AML-193 (cell line): ENCODE measurements at places on chromosomes 1 and 21.

- no peak for DNase-seq
These were observed 1.5 kb upstream of the CD244 start for GRCh38 chr1:160864173-160864572.

- no peak for DNase-seq
These were observed 305.3 kb downstream of the PTPRU start for GRCh38 chr1:29541631-29542030.

- no peak for DNase-seq
These were observed 3.2 kb upstream of the MAP1LC3C start for GRCh38 chr1:242002072-242002471.

DNA sequence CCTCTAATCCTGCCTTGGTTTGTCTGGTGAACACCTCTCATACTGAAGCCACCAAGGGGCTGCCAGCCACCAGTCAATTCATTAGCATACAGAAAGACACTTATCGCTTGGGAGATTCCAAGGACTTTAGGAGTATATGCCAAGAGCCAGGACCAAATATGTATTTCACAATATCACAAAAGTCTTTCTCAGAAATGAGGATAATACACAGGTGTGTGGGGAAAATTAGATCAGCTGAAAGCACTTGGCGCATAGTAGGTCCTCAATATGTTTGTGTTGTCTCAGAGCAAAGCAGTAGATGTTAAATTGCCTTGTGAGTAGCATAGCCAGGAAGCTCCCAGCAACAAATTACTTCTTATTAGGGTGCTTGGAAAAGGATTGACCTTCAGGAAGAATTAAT is 34.1 kb downstream of the KIRREL1 start:
- no peak for DNase-seq

DNA sequence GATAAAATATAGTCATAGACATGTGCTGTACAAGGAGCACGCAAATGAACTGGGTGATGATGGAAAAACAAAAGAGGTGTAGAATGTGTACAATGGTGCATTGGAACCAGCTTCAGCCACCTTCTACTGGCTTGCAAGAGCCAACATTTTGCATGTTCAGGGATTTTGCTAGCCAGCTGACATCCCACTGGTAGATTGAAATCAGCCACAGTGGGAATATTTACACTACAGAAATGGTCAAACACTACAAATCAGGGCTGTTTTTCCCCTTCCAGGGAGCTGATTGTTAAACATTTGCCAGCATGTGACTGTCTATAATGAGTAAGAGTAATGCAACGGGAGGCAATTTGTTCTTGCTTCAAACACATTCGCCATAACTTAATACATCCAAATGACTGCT is 23.2 kb downstream of the PMVK start:
- DNase-seq: no peak

DNA sequence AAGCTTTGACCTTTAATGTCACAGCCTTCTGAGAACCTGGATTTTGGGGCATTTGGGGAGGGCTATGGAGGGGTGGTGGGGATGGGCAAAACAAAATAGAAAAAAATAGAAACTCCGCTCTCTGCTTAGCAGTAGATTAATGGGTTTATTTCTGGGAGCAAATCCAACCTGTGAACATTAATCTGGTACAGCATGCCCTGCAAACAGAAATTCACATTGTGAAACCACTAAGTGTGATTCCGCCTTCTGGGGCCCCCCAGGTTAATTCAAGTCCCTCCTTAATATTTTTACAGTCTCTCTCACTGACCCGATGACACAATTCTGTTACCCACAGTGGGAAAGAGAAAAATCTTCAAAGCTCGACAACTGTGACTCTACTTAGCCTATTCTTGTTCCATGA is 76.4 kb downstream of the TIAM1 start:
- DNase-seq: no peak

DNA sequence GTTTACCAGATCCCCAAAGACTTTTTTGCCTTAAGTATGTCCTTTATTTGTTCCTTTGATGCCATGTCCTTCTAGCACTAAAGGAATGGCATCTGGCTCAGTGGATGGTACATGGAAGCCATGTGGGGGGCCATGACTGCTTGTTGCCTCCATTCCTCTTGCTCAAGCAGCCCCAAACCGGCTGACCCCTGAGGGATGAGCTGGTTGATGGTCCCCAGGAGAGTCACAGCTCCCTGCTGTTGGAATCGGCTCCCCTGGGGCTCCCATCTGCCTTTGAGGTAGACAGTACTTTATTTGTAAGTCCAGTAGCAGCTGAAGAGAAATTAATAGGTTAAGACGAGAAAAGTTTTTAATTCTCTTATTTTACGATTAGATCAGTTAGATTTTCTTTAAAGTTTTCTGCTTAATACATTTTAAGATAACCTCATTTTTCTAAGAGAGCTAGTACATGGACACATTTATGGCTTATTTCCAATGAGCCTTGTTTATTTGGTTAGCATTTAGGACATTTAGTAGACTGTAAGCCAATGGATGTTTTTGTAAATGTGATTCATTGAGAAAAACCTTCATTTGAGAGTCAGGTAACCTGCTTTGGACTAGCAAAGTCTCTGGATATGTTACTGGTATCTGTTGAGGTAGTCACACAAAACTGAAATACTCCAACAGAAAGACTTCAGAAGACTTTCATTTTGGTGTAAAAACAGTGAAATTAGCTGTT is 88.2 kb downstream of the CAMTA1 start:
- DNase-seq: no peak

DNA sequence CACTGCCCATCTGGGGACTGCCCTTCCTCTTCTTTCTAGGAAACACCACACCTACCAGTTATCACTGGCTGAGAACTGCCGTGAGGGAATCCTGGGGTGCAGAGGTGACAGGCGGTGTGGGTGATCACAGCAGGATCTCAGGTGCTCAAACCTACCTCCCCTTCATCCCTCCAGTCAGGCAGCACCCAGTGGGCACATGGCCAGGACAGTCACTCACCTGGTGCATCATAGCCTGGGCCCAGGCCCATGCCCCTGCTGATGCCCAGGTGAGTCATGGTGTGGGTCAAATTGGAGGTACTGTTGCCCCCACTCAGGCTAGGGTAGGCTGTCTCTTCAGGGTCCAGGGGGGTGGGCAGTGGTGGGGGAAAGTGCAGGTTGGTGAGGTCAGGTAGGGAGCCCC is 5.3 kb upstream of the DENND4B start:
- DNase-seq: no peak
